ENCODE measurements at places on chromosomes 4 and X. TPM values are rescaled to one million over a fixed set of nuclear protein-coding genes. Genes with fewer than 3 reads are reported as not detected.

The GPR34 gene
- not detected for total RNA-seq

The GAGE1 gene
- not detected for total RNA-seq

The NAT8L gene
- under 0.01 TPM for total RNA-seq

The MAGED4B gene
- 78.0 TPM for total RNA-seq

The LRIT3 gene
- total RNA-seq: under 0.01 TPM

The GPRASP1 gene
- 4.4 TPM for total RNA-seq
